ENCODE measurements at places on chromosomes 4 and X.

- DNase-seq = no peak
Observed at GRCh38 chr4:1721666-1722550, 587 bp downstream of the TACC3 start.

- DNase-seq = no peak
Observed at GRCh38 chr4:90419124-90419711, 292.0 kb downstream of the CCSER1 start.

GRCh38 chr4:23584024-23584423 is 305.8 kb downstream of the PPARGC1A start:
- DNase-seq = no peak

GRCh38 chrX:124209792-124210576 is 122.5 kb upstream of the TEX13D start:
- no peak for DNase-seq

DNA sequence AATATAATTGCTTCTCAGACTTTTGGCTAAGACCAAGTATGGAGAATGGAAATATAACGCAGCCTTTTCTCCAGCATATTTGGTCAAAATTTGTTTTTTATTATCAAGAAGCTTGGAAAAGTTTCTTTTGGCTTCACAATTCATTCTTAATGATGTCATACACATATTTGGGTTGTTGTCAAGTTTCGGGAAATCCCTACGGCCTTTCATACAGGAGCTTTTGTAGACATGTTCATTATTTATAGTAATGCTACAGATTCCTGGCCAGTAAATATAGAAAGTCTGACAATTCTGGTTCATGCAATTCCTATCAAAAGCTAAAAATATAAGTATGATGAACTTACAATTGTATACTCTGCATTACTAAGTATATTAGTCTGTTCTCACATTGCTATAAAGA is 112.9 kb downstream of the IRF2 start:
- no peak for DNase-seq

GRCh38 chr4:172691552-172691951 is 477.1 kb upstream of the GALNT7 start:
- no peak for DNase-seq

DNA sequence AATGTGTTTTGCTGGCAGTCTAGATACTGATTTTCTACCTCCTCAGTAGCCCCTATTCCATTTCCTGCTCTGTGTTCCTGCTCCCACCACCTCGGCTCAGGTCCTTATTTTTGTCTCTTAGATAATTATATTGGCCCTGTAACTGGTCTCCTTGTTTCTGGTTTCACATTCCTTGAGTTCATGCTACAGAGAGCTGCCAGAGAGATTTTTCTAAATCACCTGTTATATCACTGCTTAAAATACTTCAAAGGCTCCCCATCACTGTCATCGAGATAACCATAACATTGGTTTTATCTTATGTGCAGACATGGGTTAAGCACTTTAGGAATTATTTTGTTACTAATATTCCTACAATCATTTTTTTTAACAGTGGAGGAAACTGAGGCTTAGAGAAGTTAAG is 9.6 kb downstream of the SYNPO2 start:
- no peak for DNase-seq

DNA sequence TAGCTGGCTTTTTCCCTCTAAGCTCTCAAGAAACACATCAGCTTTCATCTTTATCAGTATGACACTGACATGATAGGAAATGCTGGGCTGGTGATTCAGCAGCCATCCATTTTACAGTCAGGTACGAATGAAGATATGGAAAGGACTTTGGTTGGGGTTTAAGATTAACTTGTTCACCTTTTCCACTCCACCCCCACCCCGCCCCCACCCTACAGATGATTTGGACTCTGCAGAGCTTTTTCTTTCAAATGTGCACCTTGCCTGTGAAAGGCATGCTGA is 132.6 kb downstream of the AKAP4 start:
- DNase-seq = no peak

- DNase-seq = no peak
Observed at GRCh38 chrX:45775468-45775867, 574.8 kb upstream of the DIPK2B start.

DNA sequence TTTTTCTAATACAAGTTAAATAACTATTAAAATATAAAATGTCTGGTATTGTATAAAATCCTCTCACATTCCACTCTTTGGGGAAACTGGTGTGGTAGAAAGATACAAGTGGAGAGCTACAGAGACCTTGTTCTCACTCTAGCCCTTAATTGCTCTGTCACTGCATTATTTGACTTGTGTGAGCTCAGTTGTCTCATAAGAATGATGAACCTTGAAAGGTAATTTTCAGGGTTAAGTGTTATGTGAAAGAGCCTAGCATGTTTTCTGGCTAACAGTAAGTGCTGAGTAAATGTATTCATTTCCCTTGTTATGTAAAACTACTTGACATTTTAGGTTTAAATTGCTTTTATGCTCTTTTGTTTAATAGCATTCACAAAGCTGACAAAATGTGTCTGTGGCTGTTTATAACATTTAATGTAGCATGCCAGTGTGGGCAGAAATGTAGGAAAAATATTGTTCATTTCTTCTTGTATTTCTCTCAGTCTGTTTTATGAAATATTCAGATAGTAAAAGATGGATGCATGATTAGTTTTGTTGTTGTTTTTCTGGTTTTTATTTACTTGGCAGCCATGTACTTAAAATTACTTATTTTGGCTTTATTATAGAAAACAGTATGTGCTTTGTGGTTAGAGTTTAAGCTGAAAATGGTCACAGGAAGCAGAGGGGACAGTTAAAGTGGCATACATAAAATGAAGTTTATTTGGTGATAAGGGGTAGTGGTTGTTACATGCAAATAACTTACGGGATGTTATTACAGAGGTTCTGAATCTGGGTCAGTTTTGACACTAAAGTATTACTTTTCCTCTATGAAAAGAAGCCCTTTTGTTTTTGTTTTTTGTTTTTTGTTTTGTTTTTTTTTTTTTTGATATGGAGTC is 29.2 kb downstream of the SLAIN2 start:
- no peak for DNase-seq

- DNase-seq = no peak
Observed at GRCh38 chr4:73066445-73066844, 3.1 kb downstream of the COX18 start.

GRCh38 chrX:136768469-136769084 is 12.2 kb downstream of the ARHGEF6 start:
- no peak for DNase-seq

- no peak for DNase-seq
Observed at GRCh38 chr4:141705048-141705746, 68.8 kb downstream of the IL15 start.

DNA sequence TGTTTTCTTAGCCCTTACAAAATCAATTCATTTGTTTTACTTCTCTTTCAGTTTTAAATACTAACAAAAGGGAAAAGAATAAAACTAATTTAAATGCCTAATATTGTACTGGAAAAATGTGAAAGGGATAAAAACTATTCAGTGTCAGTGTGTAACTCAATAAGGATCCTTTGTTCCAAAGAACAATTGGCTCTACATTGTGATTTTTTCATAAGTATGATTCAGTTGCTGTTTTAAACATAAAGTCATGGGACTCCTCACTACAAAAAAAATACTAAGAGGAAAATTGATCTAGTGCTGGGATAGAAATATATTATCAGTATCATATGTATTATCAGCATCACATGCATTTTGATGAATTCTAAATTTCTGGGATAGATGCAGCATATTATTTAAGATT is 199.4 kb upstream of the TRAM1L1 start:
- no peak for DNase-seq

DNA sequence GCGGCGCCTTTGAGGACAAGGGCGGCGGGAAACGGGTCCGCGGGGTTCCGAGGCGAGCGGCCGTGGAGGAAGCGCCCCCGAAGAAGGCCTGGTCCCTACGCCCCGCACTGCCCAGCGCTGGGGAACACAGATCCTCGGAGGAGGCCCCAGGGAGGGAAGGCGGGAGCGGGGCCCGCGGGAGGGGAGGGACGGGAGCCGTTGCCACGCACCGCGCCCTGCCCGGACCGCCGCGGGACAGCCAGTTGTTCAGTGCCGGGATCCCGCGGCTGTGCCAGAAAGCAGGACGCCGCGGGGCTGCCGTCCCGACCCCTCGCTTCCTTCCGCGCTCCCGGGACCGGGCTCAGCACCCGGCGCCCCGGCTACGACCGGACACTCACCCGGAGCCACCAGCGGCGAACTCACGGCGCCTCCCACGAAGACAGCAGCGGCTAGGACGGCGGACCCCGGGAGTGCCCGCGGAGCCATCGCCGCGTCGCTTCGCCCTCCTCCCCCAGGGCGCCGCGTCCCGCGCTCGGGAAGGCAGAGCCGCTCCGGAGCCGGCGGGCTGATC is 278 bp downstream of the RELL1 start:
- peak; percentile 13 for DNase-seq

DNA sequence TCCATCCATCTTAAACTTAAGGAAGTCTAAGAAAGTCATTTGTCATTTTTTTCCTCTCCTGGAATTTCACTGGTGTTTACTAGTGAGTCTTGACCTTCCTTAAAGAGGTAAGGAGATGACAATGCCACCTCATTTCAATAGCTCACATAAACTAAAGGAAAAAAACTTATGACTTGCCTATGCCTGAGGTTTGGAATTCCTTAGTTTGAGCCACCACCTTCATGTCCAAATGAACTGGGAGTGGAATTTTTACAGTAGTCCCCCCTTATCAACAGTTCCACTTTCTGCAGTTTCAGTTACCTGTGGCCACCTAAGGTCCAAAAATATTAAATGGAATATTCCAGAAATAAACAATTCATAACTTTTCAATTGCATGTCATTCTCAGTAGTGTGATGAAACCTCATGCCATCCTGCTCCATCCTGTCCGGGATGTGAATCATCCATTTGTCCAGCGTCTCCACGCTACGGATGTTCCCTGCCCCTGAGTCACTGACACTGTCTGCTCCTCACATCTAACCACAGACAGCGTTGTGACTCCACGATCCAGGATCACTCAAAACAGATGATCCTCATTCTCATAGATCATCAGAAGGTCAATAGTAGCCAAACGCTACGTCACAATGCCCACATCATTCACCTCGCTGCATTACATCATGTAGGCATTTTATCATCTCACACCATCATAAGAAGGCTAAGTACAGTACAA is 177.4 kb downstream of the SH3KBP1 start:
- DNase-seq = no peak

GRCh38 chrX:70453024-70453618 is 8.5 kb downstream of the DLG3 start:
- DNase-seq = no peak

DNA sequence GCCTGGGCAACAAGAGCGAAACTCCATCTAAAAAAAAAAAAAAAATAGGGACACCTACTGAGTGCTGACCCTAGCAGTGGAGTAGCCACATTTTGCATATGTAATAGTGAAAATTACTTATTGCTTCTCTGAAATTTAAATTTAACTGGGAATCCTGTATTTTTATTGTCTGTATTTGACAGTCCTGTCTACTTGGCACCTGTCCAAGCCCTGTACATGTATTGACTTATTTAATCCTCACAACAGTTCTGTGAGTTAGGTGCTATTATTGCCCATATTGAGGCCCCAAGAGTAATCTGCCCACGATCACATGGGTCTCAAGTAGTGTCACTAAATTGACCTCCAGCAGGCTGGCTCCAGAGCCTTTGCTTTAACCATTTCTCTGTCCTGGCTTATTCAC is 81.6 kb downstream of the WDR19 start:
- no peak for DNase-seq

- no peak for DNase-seq
Observed at GRCh38 chr4:81845761-81846160, 374.1 kb upstream of the RASGEF1B start.

DNA sequence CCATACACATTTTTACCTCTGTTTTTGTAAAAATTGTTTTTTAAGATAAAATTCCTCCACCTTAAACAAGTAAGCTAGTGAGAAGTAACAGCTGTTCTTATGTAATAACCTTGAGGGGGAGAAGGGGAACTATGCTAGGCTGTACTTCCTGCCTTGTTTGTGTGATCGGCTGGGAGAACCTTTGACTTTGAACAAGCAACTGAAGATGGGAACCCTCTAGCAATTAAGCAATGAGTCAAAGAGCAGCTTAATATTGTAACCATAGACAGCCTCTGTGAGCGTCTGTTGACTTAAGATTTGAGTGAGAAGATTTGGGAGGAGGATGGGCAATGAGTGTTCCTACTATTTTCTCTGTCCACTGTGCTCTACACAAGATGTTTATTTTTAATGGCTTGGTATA is 135.1 kb downstream of the SCLT1 start:
- DNase-seq = no peak

- DNase-seq = no peak
Observed at GRCh38 chr4:40686081-40686913, 56.6 kb upstream of the RBM47 start.

DNA sequence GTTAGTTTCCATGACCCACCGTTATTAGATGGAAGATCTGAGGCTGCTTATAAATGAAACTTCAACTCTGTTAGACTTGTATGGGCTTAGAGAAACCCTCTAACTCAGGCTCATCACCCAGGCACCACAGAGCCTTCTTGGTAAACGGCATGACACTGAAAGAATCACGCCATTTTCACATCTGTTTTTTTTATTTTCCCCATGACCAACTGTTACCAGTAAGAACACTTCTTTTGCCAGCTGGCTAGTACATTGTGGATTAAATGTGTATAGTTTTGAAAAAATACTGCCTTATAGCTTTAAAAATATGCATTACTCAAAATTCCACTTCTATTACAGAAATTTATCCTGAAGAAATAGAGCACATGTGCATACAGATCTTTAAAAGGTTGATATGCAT is 48.0 kb upstream of the APELA start:
- no peak for DNase-seq

DNA sequence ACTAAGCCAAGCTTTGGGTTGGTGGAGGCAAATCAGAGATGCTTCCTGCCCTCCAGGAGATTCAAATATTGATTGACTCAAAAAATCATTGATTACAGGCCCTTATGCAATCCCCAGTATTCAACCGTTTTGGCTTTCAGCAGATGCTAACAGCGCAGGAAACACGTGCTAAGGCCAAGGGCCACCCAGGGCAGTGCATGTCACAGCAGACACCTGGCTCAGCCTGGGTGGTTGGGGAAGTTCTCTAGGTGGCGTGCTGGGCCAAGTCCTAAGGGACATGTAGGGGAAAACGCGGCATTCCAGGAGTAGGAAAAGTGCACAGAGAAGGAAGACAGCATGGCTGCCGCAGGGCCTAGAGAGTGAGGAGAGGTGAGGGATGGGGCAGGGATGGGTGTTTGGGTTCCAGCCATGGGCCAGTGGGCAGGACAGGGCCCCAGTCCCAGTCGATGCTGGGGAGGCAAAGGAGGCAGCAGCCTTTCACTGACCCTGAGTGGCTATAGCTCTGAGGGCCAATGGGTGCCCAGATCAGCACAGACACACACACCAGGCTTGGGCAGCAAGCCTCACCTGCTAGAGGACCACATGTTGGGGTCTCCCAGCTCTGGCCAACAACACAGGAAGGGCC is 239.1 kb downstream of the EVC2 start:
- DNase-seq = no peak

Measured in stimulated activated CD8-positive, alpha-beta memory T cell treated with anti-CD3 and anti-CD28 coated beads, Interleukin-4, amount 100 ng/mL, for 1 hour (primary cell).